ENCODE measurements at places on chromosomes 1 and 21.

DNA sequence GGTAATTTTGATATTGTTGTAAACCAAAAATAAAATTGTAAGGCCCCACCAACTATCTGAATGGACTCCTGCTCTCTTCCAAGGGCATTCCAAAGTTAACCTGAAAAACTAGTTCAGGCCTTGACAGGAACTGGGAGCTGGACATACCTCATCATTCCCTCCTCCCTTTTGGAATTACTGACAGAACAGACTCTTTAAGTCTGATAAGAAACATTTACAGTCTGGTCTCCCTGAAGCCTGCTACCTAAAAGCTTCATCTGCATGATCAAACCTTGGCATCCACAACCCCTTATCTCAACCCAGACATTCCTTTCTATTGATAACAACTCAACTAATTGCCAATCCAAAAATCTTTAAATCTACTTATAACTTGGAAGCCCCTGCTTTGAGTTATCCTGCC lies 123.8 kb downstream of the TLR5 start:
- DNase-seq, result no peak

GRCh38 chr21:27495836-27496235 lies 528.9 kb upstream of the ADAMTS5 start:
- no peak for DNase-seq

DNA sequence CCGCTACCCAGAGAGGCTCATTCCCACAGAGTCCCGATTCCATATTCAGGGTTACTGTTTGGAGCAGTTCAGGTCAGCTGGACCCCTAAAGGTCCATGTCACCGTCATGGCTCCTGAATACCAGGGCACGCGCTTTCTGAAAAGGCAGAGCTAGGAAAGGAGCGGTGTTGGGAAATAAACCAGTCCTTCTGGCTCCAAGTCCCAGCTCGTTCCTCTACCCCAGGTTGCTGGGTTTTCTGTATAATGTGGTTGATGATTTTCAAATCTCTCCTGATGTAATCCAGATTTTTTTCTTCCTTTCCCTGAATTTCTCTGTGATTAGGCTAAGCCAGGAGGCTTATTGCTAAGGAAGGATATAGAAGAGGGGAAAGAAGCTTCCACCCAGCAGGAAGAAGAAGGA lies 14.0 kb upstream of the PKP1 start:
- DNase-seq, result no peak

GRCh38 chr1:180691322-180691913 lies 59.6 kb downstream of the XPR1 start:
- no peak for DNase-seq

GRCh38 chr1:65148548-65149350 lies 746 bp downstream of the AK4 start:
- DNase-seq, result peak; percentile 70

- no peak for DNase-seq
These were observed 260.0 kb upstream of the BEND5 start for GRCh38 chr1:49036700-49037099.

GRCh38 chr1:69055194-69055593 lies 512.5 kb upstream of the LRRC7 start:
- no peak for DNase-seq

DNA sequence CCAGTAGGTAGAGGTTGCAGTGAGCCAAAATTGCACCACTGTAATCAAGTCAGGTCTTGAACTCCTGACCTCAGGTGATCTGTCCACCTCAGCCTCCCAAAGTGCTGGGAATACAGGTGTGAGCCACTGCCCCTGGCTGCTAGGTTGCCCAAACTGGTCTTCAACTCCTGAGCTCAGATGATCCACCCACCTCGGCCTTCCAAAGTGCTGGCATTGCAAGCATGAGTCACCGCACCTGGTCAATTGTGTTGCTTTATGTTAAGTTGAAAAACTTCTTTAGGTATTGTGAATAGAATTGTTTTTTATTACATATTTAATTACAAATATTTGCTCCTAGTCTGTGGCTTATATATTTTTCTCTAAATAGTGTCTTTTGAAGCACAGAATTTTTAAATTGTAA lies 80.5 kb downstream of the PRKAB2 start:
- no peak for DNase-seq

GRCh38 chr1:55284856-55285255 lies 69.7 kb upstream of the USP24 start:
- no peak for DNase-seq

GRCh38 chr1:201893431-201893830 lies 4.7 kb downstream of the SHISA4 start:
- DNase-seq, result no peak

DNA sequence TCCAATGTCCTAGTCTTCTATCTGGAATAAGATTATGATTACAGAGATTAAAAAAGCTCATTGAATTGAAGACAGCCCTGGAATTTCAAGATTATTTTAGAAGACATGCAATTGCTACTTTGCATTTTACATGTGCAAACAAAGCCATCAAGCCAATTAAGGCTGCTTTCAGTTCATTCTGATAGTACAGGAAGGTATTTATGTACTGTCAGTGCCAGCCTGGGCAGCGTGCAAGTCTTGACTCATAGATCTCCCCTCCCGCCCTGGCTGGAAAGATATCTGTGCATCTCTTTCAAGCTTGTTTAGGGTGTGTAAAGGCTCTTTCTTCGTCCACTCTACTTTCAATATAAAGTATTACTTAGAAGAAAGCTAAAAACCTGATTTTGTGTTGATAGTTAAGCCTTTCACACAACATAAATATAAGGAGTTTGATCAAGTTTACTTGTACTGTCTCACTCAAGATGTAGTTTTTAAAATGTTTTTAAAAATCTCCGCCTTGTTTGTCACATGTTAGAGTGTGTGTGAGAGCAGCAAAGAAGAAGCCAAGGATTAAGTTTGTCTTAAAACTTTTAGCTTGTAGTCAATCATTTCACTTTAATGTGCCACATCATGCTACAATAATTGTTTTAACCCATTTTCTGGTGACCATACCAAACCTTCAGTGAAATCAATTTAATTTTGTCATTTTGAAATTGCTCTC lies 13.6 kb upstream of the LYPLAL1 start:
- no peak for DNase-seq

DNA sequence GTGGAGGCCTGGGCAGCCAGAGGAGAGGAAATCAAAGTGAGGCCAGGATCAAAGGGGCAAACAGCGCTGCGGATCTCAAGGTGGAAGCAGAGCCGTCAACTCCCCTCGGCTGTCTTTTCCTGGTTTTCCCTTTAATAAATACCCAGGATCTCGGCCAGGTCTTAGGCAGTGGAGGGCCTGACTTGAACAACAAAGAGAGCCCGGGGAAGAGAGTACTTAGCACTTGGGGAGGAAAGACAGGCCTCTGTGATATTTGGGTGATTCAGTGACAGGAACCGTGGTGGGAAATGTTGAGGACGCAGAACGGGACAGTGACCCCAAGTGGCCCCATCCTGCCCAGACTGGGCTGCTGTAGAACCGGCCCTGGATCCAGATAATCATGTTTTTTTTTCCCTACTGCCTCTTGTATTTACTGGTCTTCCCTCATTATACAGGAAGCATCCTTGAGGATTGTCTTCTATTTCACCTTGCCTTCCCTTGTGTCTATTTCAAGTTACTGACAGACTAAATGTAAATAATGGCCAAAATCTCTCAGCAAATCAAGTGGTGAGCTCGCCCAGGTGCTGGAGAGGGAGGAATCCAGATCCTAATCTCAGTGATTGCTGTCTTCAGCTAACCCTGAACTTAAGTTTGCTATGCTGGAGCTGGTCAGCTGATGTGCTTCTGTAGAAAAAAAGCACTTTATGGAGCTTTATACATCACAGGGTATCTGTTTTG lies 2.8 kb upstream of the MIXL1 start:
- DNase-seq, result no peak

GRCh38 chr1:51686450-51686849 lies 69.6 kb downstream of the OSBPL9 start:
- DNase-seq, result no peak

DNA sequence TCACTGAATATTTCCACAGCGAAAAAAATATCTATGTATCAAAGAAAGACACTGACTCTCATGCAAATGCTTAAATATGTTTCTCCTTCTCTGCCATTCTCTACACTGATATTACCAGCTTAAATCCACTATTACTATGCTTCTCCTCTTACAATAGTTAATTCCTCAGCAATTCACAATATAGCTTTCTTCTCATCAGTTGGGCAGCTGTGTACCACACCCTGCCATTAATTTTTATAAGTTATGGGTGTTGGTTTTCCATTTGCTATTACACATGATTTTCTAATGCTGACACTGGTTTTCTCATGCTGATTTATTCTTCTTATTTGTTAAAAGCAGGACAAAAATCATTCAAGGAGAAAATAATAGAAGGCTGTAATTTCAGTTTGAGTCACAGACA lies 251.8 kb downstream of the TBX15 start:
- no peak for DNase-seq

- no peak for DNase-seq
These were observed 40.6 kb downstream of the ENAH start for GRCh38 chr1:225612287-225612686.

DNA sequence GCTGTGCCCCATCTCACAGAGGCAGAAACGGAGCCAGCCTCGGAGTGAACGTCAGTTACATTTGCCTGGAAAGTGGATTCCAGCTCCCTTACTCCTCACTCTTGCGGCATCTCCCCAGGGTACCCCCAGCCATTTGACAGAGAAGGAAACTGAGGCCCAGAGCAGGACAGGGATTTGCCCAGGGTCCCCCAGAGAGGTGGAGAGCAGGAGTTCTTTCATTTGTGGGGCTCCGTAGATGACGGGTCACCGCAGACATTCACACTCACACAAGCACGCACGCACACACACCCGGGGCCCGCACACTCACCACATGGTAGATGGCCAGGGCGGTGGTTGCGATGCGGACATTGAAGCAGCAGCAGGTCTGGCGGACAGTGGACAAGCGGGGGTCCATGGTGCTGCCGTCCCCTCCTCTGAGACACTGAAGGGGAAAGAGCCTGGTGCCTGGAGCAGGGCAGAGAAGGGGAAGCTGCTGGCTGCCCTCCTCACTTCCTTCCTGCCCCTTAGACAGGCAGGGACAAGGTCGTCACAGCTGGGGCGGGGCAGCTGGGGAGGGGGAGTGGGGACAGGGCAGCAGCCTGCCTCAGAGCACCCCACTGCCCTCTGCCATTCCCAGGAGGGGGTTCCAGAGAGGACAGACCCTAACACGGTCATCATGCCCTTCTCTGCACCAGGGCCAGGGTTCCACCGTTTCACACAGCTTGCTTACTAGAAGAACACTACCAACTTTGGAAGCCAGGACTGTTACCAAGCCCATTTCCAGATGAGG lies at the start of gene LAPTM5:
Gene LAPTM5, minus strand, starts transcription at position 423 of the 769 bp plus-strand sequence. Its CDS starts 29 bp downstream, at position 394.
- DNase-seq, result no peak
